ENCODE measurements at places on chromosomes 1 and 21.

GRCh38 chr21:43771199-43771675, 4.9 kb downstream of the CSTB start:
- no peaks in the 10 kb centered on the region for H3K27me3 ChIP-seq
- DNase-seq: no peak
- peaks cover 7% of the 10 kb centered on the region for H3K4me1 ChIP-seq
- H3K4me3 ChIP-seq: no peak overlapping the region

DNA sequence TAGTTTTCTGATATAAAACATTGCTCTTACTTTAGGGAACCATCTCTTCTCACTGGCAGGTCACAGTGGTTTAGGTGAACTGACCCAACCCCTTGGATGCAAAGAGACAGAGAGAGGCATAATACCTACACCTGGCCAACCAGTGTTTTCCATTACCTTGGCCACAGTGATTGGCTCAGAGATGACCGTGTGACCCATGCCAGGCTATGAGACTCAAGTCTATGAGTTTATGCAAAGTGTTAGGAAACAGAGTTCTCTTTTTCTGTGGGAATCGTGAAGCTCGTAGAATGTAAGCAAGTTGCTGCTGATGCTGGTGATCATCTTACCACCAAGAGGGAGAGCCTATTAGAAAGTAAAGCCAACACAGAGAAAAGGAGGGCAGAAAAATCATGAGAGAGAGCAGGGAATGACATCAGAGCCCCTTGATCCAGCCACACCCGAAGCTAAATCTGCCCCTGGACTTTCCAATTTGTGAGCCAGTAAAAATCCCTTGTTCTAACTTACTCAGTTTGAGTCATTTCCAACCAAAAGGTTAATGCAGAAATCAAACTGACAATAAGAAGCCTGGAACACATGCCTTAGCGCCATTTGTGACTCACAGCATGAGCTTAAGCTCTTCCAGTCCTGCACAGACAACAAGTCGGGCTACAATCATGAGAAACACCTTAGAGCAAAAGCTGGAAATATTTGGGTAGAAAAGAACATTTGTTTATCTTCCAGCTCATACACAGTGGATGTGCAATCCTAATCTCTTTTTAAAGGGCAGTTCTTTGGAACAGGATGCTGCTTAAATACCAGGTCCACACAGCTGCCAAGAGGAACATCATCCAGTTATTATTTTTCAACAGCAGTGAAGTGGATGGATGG, 81.3 kb upstream of the KAZN start:
- no peaks in the 10 kb centered on the region for H3K27me3 ChIP-seq
- peaks cover 2% of the 10 kb centered on the region for H3K4me1 ChIP-seq
- no peak overlapping the region for H3K27ac ChIP-seq
- H3K36me3 ChIP-seq: no peaks in the 10 kb centered on the region
- no peak for DNase-seq
- H3K4me3 ChIP-seq: no peak overlapping the region

GRCh38 chr1:81298266-81298665, 502.5 kb upstream of the ADGRL2 start:
- DNase-seq: no peak
- peaks cover 3% of the 10 kb centered on the region for H3K4me1 ChIP-seq
- no peaks in the 10 kb centered on the region for H3K36me3 ChIP-seq
- H3K4me3 ChIP-seq: no peak overlapping the region
- H3K27me3 ChIP-seq: no peaks in the 10 kb centered on the region
- H3K27ac ChIP-seq: no peak overlapping the region

- DNase-seq: no peak
- no peak overlapping the region for H3K4me3 ChIP-seq
- no peak overlapping the region for H3K27ac ChIP-seq
- peaks cover 1% of the 10 kb centered on the region for H3K4me1 ChIP-seq
- no peaks in the 10 kb centered on the region for H3K27me3 ChIP-seq
Measured at GRCh38 chr1:227799756-227800155, 15.7 kb upstream of the PRSS38 start.

GRCh38 chr1:112672009-112672408, 2.5 kb upstream of the MOV10 start:
- peaks cover 4% of the 10 kb centered on the region for H3K4me1 ChIP-seq
- no peaks in the 10 kb centered on the region for H3K36me3 ChIP-seq
- no peaks in the 10 kb centered on the region for H3K27me3 ChIP-seq
- H3K4me3 ChIP-seq: no peak overlapping the region
- no peak overlapping the region for H3K27ac ChIP-seq
- no peak for DNase-seq

DNA sequence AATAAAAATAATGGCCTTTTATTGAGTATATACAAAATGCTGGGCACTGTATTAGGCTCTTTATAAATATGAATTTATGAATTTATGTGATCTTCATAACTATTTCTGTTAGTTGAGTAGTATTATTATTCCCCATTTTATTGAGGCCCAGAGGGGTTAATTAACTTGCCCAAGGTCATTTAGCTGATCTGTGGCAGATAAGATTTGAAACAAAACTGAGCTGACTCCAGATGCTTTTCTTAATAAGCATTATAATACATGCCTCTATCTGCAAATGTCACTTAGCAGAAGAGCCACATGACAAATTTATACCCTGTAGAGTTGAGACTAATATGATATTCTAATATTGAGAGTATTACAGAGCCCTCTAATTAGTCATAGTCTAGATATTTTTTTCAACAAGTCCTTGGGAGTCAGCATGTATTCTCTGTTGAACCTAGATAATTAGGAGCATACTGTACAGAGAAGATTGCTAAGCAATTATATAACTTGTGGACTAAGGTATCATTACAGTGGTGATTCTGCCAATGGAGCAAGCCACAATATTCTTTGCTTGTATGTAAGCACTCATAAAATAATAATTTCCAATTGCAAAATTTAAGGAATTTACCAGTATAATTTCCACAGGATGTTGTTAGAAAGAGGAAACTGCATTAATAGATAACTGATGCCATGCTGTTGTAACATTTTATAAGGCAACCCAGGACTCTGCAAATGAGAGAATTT, 112.0 kb downstream of the LRRC40 start:
- H3K36me3 ChIP-seq: no peaks in the 10 kb centered on the region
- H3K27ac ChIP-seq: no peak overlapping the region
- no peak overlapping the region for H3K4me3 ChIP-seq
- H3K4me1 ChIP-seq: no peaks in the 10 kb centered on the region
- no peak for DNase-seq

GRCh38 chr1:24277420-24278169, 41.6 kb upstream of the GRHL3 start:
- H3K4me3 ChIP-seq: no peak overlapping the region
- no peaks in the 10 kb centered on the region for H3K4me1 ChIP-seq
- H3K27ac ChIP-seq: no peak overlapping the region
- DNase-seq: no peak
- H3K36me3 ChIP-seq: no peaks in the 10 kb centered on the region

DNA sequence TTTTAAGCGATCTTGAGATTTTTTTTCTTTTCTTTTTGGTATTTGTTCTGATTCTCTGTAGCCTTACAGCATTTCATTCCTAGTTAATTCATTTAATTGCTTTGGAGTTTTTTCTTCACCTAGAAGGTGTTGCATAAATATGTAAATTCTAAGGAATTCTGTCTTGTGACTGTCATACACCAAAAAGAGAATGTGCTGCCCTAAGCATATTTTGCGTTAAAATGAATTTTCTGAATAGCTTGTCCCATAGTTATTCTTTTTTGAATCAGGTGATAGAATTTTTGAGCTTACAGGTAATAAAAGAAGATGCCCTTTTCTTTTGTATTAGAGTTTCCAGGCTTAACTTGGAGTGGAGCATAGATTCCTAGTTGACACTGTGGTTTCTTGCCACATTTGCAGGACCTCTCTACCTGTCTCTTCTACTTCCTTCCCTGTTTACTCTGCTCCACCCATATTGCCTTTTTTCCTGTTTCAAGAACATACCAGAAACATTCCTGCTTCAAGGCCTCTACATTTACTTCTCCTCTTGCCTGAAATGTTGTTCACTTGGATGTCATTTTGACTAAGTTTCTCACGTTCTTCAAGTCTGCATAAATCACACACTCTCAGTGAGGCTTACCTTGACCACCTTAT, 53.2 kb downstream of the KIF1B start:
- no peak overlapping the region for H3K4me3 ChIP-seq
- no peaks in the 10 kb centered on the region for H3K4me1 ChIP-seq
- no peak for DNase-seq
- H3K27me3 ChIP-seq: no peaks in the 10 kb centered on the region
- no peaks in the 10 kb centered on the region for H3K36me3 ChIP-seq

GRCh38 chr1:171226747-171227370, 21.4 kb upstream of the FMO1 start:
- H3K27ac ChIP-seq: no peak overlapping the region
- H3K27me3 ChIP-seq: no peaks in the 10 kb centered on the region

DNA sequence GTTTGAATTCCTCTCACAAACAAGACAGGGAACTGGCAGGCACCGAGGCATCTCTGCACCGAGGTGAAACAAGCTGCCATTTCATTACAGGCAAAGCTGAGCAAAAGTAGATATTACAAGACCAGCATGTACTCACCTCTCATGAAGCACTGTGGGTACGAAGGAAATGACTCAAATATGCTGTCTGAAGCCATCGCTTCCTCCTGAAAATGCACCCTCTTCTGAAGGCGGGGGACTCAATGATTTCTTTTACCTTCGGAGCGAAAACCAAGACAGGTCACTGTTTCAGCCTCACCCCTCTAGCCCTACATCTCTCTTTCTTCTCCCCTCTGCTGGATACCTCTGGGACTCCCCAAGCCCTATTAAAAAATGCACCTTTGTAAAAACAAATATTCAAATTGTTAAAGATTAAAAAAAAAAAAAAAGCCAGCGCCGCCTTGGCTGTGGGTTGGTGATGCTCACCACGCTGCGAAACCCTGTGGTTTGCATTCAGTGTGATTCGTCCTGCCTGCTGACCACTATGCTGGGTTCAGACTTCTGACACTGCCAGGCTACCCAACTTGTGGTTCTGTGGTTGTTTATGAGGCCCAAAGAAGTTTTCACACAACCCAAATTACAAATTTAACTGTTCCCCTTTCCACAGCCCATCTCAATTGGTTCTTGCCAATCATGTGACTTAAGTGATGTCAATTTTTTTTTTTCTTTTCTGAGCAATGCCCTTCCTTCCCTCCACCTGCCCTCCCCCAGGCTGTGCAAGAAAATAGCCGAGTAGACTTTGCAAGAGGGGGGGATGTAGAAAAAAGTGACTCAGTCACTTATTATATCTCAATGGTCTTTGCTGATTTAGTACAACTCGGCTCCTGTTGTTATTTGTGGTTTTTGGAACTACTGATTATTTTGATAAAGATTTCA, at the start of gene RUNX1:
TSS of gene RUNX1 (minus strand) at position 597 of the 912 bp plus-strand sequence.
- H3K4me1 ChIP-seq: peaks cover 1% of the 10 kb centered on the region
- no peaks in the 10 kb centered on the region for H3K36me3 ChIP-seq
- no peak for DNase-seq
- no peaks in the 10 kb centered on the region for H3K27me3 ChIP-seq
- no peak within 1 kb of the TSS for H3K27ac ChIP-seq

GRCh38 chr1:18907021-18907916, 4.9 kb upstream of the ALDH4A1 start:
- no peaks in the 10 kb centered on the region for H3K36me3 ChIP-seq
- peak; percentile 76 for DNase-seq
- no peak overlapping the region for H3K4me3 ChIP-seq
- H3K4me1 ChIP-seq: peaks cover 3% of the 10 kb centered on the region

- no peak overlapping the region for H3K27ac ChIP-seq
- DNase-seq: no peak
- H3K4me3 ChIP-seq: no peak overlapping the region
Measured at GRCh38 chr1:39613250-39613649, 26.2 kb downstream of the HEYL start.

GRCh38 chr1:111219557-111220286, 7.8 kb upstream of the CHI3L2 start:
- no peaks in the 10 kb centered on the region for H3K27me3 ChIP-seq
- no peak overlapping the region for H3K27ac ChIP-seq
- no peaks in the 10 kb centered on the region for H3K4me1 ChIP-seq
- no peaks in the 10 kb centered on the region for H3K36me3 ChIP-seq
- DNase-seq: no peak
- H3K4me3 ChIP-seq: no peak overlapping the region

DNA sequence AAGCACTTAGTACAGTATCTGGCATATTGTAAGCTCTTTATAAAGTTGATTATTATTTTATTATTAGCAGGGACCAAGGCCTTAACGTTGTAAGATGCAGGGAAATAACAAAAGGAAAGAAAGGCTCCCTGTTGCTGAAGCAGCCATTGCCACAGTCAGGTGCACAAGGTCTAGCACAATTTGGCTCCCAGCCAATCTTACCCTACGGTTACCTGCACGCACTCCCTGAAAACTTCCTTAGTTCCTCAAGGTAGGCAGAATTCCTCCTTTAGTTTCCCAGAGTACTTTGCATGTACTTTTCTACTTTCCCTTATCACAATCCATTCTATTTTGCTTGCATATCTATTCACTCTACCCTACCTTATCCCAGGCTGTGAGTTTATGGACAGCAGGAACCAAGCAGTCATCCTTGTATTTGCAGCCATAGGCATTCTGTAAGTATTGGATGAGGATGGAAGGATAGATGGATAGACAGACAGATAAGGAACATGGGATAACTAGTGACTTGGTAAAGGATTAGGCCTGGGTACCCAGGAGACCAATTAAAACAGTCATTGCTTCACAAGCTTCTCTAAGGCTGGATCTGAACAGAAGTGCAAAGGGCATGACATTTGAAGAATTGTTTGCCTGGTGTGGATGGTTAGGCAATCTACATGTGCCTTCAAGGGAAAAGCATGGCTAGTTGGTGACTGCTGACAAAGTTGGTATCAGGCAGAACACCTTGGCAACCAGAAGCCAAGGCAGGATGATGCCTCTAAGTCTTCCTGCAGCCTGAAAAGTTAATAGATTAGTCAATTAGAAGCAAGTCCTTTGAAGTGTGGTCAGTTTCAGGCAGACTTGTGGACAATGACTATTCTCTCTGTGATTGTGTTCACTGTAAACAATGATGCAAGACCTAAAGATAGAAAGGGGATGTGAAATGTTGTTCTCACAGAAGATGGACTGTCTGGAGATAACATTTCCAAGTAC, 20.8 kb upstream of the JAK1 start:
- H3K4me3 ChIP-seq: no peak overlapping the region
- H3K36me3 ChIP-seq: no peaks in the 10 kb centered on the region
- H3K27ac ChIP-seq: no peak overlapping the region

GRCh38 chr1:226736908-226737818, 1.9 kb downstream of the ITPKB start:
- H3K27me3 ChIP-seq: no peaks in the 10 kb centered on the region
- peaks cover 14% of the 10 kb centered on the region for H3K4me1 ChIP-seq
- peak overlapping the region; percentile 74 for H3K4me3 ChIP-seq
- no peaks in the 10 kb centered on the region for H3K36me3 ChIP-seq

DNA sequence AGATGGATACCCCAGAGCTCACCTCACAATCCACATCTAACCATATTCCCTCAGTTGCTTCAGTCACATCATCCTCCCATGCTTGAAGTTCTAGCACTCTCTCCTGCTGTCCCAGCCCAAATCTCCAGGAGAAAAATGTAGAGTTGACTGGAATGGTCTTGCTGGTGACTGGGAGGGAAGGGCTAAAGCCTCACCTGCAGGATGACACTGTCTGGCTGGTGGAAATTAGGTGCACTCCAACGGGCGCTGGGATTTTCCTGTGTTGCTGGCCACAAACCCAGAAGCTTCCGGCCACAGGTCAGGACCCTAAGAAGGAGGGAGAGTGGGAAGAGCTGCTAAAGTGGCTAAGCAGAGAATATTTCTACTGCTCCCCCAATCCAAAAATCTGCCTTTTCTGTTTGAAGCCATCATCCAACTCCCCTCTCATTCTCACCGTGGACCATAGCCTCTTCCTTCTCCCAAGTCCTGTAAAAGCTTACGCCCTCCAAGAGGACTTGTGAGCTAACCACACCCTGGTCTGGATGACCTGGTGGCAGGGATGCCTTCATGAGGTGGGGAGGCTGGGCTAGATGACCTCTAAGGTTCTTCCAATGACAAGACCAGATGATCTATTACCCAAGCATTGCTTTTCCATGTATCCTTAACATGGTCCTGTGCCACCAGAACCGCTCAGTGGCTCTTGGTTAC, 37.5 kb upstream of the PPP1R15B start:
- no peak for DNase-seq
- H3K27me3 ChIP-seq: no peaks in the 10 kb centered on the region
- no peak overlapping the region for H3K27ac ChIP-seq
- no peaks in the 10 kb centered on the region for H3K36me3 ChIP-seq

Data from ovary (tissue), 10 donors.